Fibroblast of skin of back (primary cell): ENCODE measurements at places on chromosomes 13 and 19.

DNA sequence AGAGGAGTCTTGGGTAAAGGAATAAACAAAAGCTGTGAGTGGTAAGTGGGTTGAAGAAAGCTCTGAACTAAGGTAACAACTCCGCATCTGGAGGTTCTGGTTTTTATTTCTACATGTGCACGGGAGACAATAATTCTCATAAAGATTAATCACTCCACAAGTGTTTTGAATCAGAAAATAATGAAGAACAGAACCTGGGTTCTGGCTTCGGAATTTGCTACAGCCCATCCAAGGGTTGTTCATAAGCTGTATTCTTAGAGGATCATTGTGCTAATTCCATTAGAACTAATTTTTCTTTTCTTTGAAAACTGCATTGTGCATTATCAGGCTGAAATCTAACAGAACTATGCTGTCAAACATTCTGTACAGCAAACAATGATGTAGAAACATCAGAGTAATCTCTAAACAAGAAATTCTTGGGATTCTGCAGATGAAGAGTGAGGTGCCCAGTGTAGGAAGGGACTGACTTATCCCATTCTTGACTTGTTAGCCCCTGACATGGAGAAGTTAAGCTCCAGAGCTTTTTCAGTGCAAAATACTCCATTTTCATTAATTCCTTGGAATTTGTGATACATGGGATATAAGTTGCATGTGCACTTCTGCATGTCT lies 368.2 kb downstream of the COG6 start:
- no peak for DNase-seq

- DNase-seq, result no peak
These were observed 55.6 kb upstream of the ZNF536 start for GRCh38 chr19:30316560-30317106.

- DNase-seq, result peak; percentile 80
These were observed 50.0 kb upstream of the GPR183 start for GRCh38 chr13:99357131-99357596.

- DNase-seq, result no peak
These were observed 19.9 kb upstream of the ARGLU1 start for GRCh38 chr13:106587787-106588186.

- DNase-seq, result peak; percentile 63
These were observed 4.0 kb upstream of the GRIN3B start for GRCh38 chr19:996051-996838.

DNA sequence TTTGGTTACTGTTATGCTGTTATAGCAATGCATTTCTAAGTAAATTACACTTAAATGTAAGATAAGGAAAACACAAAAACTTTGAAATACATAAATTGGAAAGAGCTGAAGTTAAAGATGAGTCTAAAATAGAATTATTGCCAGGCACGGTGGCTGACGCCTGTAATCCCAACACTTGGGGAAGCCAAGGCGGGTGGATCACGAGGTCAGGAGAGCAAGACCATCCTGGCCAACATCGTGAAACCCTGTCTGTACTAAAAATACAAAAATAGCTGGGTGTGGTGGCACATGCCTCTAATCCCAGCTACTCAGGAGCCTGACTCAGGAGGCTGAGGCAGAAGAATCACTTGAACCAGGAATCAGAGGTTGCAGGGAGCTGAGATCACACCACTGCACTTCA lies 905.4 kb upstream of the GPC6 start:
- no peak for DNase-seq

- DNase-seq, result peak; percentile 90
These were observed 1.2 kb downstream of the ZC3H4 start for GRCh38 chr19:47112166-47112996.

DNA sequence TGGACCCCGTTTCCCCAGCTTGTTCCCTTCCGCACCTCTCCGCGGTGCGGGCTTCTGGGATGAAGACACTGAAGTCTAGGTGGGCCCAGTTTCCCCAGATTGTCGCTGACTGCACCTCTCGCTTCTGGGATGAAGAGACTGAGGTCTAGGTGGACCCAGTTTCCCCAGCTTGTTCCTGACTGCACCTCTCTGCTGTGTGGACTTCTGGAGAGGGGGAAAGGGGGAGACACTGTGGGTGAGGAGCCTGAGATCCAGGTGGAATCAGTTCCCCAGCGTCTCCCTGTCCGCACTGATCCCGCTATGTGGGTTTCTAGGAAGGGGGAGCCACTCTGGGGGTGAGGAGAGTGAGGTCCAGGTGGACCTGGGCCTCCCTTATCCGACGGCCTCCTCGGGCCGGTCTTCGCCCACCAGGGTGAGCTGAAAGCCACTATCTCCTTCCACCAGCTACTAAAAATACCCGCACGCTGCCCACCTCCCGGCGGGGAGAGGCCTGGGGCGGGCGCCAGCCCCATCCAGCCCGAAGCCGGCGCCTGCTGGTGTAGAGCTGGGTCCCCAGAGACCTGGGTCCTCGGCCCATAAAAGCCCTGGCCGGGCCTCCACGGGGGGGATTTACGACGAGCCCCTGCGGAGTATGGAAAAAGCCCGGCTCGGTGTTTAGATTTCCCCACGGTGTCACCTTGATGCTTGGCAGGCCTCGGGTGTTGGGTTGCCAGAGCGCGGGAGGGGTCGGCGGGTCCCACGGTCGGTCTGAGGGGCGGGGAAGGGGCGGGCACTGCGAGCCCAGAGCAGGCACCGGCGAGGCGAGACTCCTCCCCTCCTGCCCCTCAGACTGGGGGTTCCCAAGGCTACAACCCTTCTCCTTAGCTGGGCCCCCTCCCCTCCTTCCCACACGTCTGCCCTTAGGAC lies 10.6 kb downstream of the FUT6 start:
- no peak for DNase-seq

DNA sequence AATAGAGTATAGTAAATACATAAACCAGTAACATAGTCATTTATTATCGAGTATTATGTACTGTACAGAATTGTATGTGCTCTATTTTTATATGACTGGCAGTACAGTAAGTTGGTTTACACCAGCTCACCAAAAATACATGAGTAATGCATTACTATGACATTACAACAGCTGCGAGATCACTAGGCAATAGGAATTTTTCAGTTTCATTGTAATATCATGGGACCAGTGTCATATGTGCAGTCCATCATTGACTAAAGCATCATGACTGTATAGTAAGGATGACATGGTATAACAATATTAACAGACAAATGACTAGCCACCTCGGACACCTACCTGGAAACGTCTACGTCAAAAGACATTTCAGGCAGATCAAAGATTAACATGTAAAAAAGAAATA lies 33.6 kb downstream of the ATP7B start:
- peak; percentile 36 for DNase-seq

- peak; percentile 95 for DNase-seq
These were observed 237.4 kb downstream of the RGCC start for GRCh38 chr13:41694545-41695301.

- peak; percentile 94 for DNase-seq
These were observed 1.8 kb downstream of the MBNL2 start for GRCh38 chr13:97223711-97224541.

DNA sequence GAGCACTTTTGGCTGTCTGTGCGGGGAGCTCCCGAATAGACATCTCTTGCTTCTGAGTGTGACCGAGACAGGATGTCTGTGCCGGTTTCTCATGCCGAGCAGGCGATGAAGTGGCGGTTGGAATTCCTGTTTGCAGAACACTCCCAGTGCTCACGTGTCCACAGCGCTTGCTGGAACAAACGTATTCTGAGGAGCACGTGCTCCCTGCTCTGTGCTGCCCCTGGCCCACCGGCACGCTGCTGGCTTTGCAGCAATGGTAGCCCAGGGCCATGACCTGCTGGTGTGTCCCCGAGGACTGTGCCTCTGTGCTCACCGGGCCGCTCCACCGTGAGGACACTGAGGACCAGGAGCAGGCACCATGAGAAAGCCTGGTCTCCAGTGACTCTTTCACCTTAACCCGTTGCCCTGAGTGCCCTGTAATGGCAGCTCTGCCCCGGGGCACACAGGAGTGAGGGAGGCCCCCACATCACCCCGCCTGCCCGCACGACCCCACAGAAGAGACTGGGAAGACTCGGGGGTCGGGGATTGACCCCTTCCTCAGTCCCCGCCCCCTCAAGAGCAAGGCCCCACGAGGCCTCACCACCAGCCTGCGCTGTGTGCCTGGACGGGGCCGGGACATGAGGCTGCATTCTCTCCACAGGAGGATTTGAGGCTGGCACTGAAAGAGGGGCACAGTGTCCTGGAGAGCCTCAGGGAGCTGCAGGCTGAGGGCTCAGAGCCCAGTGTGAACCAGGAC lies 40.0 kb upstream of the F7 start:
- DNase-seq, result peak; percentile 82

- no peak for DNase-seq
These were observed 3.2 kb downstream of the CEACAM5 start for GRCh38 chr19:41711376-41712261.

DNA sequence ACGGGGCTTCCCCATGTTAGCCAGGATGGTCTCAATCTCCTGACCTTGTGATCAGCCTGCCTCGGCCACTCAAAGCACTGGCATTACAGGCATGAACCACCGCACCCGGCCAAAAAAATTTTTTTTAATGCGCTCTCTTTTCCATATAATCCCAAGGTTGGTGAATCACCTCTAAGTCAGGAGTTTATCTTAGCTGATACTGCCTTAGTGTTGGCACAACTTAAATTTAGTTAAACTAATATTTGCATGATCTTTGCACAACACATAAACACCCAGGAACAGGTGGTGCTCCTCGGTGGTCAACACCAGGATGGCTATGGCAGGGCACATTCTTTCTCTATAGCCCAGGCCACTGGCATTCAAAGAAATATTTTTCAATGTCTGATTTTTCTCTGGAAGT lies 24.1 kb upstream of the PSG7 start:
- no peak for DNase-seq

GRCh38 chr19:47240996-47241918 lies 10.3 kb upstream of the BBC3 start:
- peak; percentile 77 for DNase-seq

DNA sequence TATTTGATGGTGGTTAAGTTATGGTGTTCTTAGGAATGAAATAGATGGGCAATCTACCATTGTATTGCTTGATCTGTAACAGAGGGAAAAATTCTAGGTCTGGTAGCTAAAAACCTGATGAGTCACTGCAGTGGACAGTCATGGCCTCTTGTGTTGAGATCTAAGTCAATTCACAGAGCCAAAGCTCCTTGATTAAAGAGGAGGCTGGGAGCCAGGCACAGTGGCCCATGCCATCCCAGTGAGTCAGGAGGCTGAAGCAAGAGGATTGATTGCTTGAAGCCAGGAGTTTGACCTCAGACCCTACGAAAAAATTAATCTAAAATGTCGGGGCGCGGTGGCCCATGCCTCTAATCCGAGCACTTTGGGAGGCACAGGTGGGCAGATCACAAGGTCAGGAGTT lies 67.1 kb upstream of the KPNA3 start:
- DNase-seq, result peak; percentile 90

DNA sequence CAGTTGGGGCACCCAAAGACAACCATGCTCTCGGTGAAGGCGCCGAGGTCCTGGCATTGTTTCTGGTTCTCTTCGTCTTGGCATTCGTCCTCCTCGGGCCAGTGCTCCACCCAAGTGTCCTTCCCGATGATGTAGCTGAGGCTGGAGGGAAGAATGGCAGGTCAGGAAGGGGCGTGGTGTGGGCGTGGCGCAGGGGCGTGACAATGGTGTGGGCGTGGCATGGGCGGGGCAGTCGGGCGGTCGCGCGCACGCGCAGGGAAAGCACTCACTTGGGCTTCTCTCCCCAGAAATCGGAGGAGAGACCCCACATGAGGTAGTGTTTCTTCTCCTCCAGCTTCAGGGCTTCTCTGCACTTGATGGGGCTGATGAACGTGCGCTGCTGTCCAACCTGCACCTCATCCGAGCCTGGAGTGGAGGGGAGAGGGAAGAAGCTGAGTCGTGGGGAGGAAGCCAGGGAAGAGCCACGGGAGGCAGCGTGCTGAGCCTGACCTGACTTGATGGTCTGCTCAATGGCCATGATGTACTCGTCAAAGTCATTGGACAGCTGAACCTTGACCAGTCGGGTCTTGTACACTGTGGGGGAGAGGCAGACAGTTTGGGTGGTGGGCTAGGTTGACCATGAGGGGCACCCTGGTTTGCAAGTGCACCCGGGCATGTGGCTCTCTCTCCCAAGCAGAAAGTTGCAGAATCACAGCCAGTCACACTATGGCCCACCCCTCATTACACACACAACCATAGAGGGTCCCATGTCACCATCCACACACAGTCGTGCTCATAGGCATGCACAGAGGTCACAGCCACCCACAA lies 8.1 kb upstream of the TNFSF14 start:
- peak; percentile 38 for DNase-seq

- DNase-seq, result no peak
These were observed 56.1 kb downstream of the PDS5B start for GRCh38 chr13:32642316-32642715.

GRCh38 chr13:48492470-48493065 lies 40.3 kb downstream of the RCBTB2 start:
- peak; percentile 27 for DNase-seq

GRCh38 chr13:92433386-92433785 lies 793.2 kb upstream of the GPC6 start:
- DNase-seq, result no peak

- DNase-seq, result no peak
These were observed 27.0 kb upstream of the TPT1 start for GRCh38 chr13:45368005-45368404.

- DNase-seq, result no peak
These were observed 1722.6 kb upstream of the PRR20A start for GRCh38 chr13:55418095-55418494.

DNA sequence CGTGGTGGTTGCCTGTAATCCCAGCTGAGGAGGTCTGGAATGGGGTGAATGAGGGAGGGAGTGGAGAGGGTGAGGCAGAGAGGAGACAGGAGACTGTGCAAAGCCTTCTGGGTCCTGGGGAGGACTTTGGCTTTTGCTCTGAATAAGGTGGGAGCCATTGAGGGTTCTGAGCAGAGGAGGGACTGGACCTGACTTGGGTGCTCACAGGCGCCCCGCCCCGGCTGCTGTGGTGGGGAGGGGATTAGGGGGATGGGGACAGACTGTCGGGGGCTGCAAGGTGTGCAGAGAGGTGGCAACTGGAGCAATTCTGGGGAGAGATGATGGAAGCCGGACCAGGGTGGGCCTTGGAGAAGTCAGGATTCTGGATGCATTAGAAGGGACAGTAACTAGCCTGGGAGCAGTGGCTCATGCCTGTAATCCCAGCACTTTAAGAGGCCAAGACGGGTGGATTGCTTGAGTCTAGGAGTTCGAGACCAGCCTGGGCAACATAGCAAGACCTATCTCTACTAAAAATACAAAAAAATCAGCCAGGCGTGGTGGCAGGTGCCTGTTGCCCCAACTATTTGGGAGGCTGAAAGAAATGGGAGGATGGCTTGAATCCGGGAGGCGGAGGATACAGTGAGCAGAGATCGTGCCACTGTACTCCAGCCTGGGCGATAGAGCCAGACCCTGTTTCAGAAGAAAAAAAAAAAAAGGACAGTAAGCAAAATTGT lies 16.1 kb upstream of the NANOS3 start:
- DNase-seq, result no peak

- DNase-seq, result no peak
These were observed 30.4 kb upstream of the CEACAM21 start for GRCh38 chr19:41545547-41545946.
